HT-29 (cell line): ENCODE measurements at places on chromosomes 3 and 15.
A peak's percentile ranks its signal among the peaks of the same experiment; 100 is the strongest.

DNA sequence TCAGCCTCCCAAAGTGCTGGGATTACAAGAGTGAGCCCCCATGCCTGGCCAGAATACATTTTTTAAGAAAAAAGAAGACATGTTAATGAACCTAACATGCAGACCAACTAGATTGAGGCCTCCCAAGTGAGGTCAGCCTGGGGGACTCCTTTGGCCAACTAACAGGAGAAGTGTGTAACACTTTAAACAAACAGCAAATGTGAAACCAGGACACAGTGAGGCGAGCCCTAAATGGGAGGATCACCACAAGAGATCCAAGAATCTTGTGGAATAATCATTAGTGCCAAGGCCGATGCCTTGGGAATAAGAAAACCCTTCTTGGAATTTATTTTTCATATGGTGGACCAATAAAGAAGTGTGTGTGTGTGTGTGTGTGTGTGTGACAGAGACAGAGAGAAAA is 73.9 kb downstream of the ATP10A start:
- DNase-seq = no peak

DNA sequence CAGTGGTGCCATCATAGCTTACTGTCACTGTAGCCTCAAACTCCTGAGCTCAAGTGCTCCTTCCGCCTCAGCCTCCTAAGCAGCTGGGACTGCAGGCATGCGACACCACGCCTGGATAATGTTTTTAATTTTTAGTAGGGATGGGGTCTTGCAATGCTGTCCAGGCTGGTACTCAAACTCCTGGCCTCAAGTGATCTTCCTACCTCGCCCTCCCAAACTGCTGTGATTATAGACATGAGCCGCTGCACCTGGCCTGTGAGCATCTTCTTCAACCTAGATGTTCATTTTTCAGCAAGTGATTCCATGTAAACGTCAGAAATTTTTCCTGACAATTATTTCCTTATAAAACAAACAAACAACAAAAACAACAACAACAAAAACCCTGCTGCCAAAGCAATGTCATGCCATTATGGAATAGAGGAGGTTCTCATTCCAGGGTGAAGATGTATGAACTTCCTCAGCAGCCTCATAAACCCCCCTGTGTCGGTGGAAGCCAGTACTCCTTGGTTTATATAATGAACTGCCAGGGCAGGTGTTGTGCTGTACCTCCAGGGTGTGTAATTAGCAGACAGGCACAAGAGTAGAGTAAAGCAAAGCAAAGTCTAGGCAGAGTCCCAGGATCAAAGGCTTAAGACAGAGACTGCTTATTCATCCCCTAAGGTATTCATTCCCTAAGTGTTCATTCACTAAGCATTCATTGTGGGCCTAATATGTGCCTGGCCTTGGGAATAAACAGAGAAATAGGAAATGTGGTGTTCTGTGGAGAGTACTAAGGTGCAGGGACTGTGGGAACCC is 44.6 kb downstream of the NR2C2 start:
- DNase-seq = no peak

DNA sequence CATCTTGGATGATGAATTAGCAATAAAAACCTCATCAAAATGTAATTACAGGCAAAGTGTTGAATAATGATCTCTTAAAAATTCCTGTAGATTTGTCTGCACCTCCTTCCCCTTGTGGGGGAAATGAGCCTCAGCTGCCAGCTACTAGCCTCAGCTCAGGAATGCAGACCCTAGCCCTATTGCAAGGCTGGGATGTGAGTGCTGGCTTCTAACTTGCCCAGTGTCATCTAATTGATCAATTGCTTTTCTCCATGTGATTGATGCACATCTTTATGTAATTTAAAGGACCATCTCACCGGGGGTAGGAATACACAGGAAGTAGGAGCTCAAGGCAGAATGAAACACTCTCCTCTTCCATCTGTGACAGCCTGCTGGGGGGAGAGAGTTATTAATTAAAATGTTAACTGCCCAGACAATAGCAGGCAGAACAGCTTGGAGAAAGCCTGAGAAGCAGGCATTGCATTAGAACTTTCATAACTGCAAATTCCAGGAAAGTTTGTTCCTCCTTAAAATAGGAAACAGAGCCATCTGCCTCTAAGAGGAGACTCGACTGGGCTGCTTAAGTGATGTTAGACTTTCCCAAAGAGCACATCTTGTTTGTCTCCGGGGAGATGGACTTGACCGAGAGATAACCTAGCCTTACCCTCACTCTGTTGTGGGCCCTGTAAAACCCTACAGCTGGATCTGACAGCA is 69.6 kb downstream of the LRTM1 start:
- DNase-seq = no peak

- peak; percentile 65 for DNase-seq
These were observed 252.5 kb downstream of the CDIN1 start for GRCh38 chr15:36831904-36832287.

GRCh38 chr3:179236669-179237301 is 14.1 kb downstream of the KCNMB3 start:
- no peak for DNase-seq

DNA sequence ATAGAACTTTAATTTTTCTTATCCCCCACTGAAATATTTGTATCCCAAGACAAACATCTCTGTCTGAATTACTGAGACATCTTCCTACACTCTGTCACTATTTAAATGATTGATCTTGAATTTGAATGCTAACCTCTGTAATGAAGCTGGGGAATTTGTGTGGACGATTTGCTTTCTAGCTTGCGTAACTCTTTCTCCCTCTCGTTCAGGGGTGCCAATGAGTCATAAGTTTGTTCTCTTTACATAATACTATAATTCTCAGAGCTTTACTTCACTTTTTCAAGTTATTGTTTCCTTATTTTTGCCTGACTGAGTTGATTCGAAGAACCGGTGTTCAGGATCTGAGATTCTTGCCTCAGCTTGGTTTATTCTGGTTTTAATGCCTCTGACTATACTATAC is 783.3 kb upstream of the CADM2 start:
- no peak for DNase-seq

DNA sequence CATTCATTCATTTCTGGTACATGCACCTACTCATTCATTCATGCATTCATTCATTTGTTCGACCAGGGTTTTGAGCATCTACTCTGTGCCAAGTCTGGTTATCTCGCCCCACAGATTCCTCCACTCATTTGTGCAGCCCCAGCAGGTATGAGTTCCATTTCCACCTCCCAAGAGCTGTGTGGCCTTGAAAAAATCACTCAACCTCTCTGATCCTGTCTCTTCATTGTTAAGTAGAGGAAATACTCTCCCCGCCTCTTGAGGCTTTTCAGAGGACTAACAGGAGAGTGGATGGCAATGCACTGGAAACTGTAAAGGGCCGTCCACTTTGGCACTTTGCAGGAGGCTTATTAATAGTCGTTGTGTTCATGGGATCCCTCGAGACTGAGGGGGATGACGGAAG is 61.8 kb downstream of the CYP11A1 start:
- DNase-seq = no peak

DNA sequence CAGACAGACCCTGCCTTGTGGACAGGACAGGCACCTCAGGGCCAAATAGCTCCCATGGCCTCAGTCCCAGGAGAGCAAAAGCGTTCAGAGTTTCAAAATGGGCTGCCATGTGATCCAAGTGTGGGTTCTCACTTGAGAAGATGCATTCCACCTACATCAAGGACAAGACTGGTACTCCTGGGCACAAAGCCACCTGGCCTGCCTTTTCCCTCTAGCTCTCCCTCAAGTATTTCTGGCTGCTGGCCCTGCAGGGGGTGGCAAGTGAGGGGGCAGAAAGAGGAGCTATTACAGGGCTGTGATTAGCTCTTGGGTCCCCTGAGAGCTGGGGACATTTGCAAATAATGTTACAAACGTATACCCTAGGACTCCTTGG is 6.5 kb upstream of the COL7A1 start:
- no peak for DNase-seq

DNA sequence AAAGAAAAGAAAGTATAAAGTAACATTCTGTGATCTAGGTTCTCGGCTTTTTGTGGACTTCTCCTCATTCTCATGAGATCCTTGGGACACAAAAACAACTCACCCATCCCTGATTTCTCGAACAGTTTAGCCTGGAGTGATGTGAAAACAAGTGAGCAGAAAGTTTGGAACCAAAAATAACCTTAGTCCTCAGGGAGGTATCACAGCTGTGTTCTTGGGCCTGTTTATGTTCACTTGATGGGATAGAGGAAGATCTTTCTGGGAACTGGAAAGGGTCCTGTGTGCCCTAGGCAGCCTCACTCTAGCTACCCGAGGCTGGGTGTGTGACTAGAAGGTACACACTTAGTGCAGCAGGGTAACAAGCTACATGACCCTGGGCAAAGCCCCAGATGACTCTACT is 308.8 kb upstream of the PDZRN3 start:
- DNase-seq = no peak

GRCh38 chr3:146335386-146335785 is 84.5 kb upstream of the PLSCR4 start:
- no peak for DNase-seq

DNA sequence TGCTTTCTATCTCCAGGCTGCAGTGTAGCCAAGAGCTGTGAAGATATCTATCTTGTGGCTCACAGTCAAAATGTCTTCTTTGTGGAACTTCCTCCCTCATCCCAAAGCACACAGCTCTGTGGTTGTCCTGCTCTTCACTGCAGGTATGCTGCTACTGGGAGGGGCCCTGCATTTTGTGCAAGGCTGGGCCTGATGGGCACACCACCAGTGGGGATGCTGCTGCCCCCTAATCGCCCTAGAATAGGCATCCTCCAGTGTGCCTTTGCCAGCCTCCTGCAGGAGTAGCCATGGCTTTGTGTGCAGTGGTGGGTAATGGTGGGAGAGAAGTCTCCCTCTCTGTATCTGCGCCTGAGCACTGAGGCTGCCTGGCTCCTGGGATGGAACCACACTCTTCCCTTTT is 297.3 kb downstream of the DOCK3 start:
- no peak for DNase-seq

DNA sequence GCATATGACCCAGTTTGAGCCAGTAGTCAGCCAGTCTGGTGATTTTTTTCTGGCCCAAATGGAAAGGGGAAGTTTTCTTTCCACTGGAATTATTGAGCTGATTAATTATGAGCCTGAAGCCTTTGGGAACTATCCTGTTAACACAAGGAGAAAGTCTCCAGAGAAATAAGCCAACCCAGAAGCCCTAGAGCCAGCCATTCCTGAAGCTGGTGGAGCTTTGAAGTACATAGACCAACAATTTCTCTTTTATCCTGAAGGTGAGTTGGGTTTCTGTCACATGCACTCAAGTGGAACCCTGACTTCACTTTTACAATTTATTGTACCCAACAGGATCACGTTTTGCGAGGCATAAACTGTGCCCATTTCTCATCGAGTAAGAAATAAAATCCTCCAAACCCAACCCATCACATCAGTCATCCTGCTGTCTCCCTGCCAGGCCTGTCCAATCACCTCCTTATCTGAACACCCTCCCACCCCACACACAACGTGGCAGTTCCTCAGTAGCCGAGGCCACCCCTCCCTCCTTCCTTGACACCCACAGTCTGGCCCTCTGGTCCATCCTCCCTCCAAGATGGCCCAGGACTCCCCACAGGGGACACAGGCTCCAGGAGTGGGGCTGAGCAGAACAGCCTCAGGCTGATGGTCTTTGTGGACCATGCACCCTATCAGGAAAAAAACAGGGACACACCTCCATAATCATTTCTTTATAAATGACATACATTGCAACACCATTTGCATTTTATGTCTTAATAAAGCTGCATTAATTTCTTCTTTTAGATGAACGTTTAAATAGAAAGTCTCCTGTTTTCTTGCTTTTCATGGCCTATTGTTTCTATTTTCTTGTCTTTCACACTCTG is 55.7 kb upstream of the GATA2 start:
- DNase-seq = no peak

DNA sequence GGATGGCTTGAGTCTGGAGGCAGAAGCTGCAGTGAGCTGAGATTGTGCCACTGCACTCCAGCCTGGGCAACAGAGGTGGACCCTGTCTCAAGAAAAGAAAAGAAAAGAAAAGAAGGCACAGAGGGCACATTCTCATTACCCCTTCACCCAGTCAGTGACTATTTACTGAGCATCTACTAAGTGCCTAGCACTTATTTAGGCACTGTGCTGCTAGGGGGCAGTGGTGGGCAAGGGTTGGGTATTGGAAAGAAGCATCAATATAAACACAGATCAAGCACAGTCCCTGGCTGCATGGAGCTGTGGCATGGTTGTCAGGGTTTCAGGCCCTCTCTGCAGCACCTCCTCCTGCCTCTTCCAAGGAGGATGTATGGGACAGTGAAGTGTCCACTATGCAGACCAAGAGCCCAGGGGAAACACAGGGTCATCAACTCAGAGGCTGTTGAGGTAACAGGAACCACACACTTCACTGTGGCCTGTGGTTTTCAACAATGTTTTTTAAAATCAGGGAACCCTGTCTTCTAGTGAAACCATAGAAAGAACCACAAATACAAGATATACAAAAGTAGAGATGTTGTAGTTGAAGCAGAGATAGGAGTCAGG is 138.5 kb downstream of the RAB11A start:
- DNase-seq = no peak

DNA sequence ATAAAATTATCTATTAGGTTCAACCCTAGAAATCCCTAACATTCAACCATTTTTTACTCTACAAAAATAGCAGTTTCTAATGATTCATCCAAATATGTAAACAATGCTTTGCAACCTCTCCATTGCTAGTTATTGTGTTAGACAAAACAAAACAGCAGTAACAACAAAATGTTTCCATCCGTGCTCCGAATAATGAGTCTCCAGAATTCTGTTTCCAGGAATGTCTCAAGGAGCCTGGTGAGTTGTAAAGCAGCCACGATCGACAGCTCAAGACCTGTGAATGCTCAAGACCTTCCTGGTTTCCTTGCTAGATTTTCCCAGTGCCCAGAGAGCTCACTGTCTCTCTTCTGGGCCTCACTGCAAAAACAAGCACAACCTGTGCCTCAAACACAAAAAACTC is 49.9 kb downstream of the CHRD start:
- DNase-seq = no peak
